Stimulated activated CD8-positive, alpha-beta memory T cell treated with anti-CD3 and anti-CD28 coated beads, Interleukin-15, amount 100 ng/mL, for 4 hours (primary cell): ENCODE measurements at places on chromosomes 4 and X.

GRCh38 chrX:50813843-50814661 is at the start of gene SHROOM4:
TSS of gene SHROOM4 (minus strand) at chrX:50814194. CDS start at chrX:50814018, 176 bp downstream.
- no peak for DNase-seq

DNA sequence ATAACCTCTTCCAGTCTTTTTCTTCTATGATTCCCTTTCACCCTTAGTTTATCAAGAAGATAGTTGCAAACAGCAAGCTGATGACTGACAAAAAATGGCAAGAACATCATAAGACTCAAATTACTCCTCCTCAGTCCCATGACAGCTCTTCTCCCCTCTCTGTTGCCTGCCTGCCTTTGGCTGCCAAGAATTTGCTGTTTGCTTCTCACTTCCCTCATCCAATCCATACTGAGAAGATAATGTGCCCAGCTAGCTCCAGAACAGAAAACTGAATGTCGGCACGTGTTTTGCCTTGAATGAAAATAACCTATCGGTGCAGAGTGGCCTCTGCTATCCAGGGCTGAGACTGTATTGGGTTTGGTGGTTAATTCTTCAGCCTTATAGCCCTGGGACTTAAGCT is 192.1 kb downstream of the PPARGC1A start:
- DNase-seq: no peak

DNA sequence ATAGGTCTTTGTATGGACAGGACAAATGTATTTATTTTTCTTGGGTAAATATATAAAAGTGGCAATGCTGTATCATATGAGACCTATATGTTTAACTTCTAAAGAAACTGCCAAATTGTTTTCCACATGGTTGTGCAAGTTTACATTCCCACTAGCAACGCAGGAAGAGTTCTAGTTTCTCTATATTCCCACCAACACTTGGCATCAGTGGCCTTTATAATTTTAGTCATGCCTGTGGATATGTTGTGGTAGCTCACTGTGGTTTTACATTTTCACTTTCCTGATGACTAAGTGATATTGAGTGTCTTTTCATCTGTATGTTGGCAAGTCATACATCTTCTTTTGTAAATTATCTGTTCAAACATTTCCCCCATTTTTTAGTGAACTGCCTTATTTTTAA is 126.0 kb downstream of the EMCN start:
- DNase-seq: no peak

- DNase-seq: no peak
Measured at GRCh38 chrX:16239211-16239610, 71.9 kb downstream of the MAGEB17 start.

- DNase-seq: no peak
Measured at GRCh38 chr4:54281054-54281766, 52.1 kb downstream of the PDGFRA start.

DNA sequence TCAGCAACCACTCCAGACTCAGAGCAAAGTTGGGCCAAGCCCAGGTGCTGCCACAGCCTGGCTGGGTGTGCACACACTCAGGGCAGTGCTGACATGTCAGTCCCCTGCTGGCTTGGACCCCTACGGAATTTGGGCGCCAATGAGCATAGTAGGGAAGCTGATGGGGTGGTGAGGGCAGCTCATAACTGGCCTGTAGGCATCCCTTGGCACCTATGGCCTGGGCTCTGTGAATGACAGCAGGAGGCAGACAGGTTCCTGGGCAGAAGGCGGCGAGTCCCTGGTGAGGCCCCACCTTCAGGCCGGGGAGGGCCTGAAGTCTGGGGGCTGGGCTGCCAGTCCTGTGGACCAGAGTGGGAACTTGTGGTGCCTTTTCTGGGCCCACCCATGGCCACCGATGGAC is 15.9 kb upstream of the TMEM185A start:
- no peak for DNase-seq

- DNase-seq: no peak
Measured at GRCh38 chrX:134929808-134930207, 61.0 kb upstream of the SMIM10 start.

GRCh38 chr4:98887145-98887544 is 41.8 kb downstream of the EIF4E start:
- DNase-seq: no peak

DNA sequence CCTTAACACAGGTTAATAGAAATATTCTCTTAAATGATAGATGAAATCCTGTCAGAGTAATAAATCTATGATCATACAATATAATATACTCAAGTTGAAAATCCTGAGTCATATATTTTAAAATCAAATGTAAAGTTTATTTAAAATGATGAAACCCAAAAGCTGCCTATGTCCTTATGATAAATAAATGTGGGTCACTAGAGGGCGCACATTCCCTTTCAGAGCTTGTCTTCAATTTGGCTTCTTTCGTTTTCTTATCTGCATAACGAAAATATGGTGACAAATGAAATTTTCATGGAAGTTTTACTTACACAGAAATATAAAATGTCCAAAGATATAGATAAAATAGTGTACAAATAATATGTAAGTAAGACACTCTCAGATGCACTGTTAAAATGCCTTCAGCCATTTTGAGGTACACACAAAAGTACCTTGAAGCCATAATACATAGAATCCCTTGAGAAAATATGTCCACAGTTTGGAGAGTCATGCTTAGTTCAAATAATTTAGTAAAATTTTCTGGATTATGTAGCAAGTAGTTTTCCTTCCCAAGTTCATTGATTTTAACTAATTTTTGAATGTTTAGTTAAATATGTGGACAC is 680.4 kb downstream of the DMD start:
- no peak for DNase-seq

GRCh38 chr4:37976991-37977470 is 16.8 kb downstream of the PTTG2 start:
- peak; percentile 48 for DNase-seq

DNA sequence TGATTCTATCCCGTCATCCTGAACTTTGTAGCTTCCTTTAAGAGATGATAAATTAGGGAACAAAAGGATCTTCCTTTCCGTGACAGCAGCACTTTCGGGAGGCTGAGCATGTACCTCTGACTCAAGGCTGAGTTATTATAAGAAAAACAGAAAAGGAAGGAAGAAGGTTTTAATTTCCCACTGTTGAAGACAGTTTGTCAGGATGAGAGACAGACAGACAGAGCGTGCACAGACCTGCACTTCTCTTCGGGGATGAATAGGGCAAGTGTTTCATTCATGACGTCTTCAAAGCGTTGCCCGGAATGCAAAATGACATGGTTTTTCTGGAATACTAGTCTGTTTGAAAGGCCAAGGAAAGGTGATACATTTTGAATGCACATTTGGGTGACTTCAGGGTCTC is 405.3 kb upstream of the FAT1 start:
- no peak for DNase-seq

GRCh38 chr4:7048642-7049041 is 5.5 kb downstream of the TADA2B start:
- DNase-seq: no peak

DNA sequence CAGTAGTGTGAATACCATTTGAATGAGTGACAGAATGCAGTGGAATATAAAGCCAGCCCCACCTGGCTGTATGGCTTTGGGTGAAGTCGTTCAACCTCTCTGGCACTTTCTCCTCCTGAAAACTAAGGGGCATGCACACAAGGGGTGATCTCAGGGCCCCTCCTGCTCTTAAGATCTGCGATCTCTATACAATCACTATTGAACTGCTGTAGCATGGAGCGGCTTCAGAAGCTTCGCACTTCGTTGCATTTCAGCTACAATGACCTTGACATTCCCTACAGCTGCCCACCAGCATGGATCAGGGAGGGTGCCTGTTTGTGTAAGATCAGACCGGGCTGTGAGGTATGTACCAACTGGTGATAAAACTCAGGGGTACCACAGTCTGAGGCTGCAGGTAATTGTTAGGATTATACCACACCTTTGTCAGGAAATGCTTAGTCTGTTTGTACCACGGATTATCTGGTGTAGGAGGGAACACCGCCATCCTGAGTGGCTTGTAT is 85.2 kb downstream of the AASDH start:
- DNase-seq: no peak

GRCh38 chr4:7140692-7141069 is 51.7 kb upstream of the SORCS2 start:
- DNase-seq: no peak

- DNase-seq: no peak
Measured at GRCh38 chrX:38206036-38206435, 14.6 kb downstream of the SRPX start.

- DNase-seq: no peak
Measured at GRCh38 chr4:129707949-129708348, 612.0 kb downstream of the C4orf33 start.

GRCh38 chr4:876780-877179 is 50.9 kb upstream of the CPLX1 start:
- DNase-seq: no peak

GRCh38 chrX:867502-867901 is 236.9 kb downstream of the SHOX start:
- DNase-seq: no peak

DNA sequence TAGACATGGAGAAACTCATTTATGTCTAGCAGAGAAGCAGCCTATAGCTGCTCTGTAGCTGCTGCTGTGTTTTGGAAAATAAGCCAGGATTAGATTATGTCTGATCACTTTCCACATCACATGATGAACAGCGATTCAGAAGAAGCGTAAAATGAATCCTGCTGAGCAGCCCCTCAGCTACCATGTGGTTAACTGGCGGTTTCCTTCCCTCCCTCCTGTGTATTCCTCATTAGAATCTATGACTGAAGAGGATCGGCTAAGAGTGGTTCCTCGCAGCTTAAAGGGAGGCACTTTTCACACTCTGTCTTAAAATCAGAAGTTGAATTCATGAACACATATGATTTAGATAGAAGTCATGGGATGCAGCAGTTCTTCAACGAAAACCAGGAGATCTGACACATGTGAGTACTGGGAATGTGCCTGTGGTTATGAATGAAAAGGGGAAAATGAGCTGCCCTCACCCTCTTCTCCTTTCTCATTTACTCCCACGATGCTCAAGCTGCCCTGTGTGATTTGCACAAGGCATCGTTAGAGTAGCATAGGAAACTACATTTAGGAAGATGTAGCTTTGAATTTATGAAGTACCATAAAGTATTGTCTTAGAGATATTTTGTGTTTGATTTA is at the start of gene PPEF1:
Gene PPEF1, plus strand, starts transcription at position 220 of the 624 bp plus-strand sequence. Its CDS starts 136 bp downstream, at position 356.
- no peak for DNase-seq

GRCh38 chr4:138680989-138681604 is 334.5 kb upstream of the NOCT start:
- peak; percentile 2 for DNase-seq

DNA sequence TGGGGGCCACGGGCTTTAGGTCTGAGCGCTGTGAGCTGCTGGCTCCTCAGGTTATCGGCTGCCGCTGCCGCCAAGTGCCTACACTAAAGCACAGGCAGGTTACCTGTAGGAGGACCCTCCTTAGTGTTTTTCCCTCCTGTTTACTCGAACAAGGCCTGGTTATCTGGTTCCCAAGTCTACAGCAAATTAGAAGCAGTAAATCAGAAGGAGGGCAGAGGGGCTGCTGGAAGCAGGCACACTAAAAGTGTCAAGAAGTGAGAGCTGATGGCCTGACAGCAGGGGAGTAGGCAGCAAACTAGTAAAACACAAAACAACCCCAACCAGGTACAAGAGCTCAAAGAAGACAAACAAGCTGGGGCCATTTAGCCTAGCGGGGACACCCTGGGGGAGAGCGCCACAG is 125.0 kb upstream of the PJA1 start:
- DNase-seq: no peak

DNA sequence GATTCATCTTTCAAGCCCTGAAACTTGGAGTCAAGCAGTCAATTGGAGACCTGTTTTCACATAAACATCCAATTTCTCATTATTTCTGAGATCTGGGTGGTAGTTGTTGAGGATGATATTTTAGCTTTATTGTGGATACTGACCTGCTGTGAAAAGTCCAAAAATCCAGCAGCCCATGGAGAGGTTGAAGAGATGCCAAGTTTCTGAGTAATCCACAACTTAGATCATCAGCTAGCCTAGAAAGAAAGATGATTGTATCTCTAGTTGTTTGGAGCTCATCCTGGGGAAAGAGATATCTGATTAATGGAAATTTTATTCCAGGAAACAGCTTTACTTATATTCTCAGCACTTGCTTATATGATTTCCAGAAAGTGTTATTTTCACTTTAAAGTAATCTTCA is 48.6 kb upstream of the DCX start:
- DNase-seq: no peak

DNA sequence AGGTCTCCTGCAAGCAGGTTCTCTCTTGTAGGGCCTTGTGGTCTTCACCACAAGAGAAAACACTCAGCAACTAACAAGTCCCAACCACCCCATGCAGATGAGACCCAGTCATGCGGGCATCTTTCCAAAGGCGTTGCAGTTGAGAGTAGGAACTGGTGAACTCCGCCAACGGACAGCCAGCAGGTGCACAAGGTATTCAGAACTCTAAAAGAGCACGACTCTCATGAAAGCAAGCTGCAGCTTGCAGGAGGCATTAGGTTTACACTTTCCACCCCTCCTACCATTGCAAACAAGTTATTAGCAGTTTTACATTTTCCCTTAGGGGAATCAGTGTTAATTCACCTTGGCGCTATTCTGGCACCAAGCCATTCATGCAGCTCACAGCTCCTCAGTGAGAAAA is 173.4 kb upstream of the KIT start:
- no peak for DNase-seq

GRCh38 chrX:130728208-130728607 is 174.8 kb downstream of the ENOX2 start:
- DNase-seq: no peak

GRCh38 chr4:70192895-70193294 is 2.6 kb upstream of the ODAM start:
- DNase-seq: no peak

DNA sequence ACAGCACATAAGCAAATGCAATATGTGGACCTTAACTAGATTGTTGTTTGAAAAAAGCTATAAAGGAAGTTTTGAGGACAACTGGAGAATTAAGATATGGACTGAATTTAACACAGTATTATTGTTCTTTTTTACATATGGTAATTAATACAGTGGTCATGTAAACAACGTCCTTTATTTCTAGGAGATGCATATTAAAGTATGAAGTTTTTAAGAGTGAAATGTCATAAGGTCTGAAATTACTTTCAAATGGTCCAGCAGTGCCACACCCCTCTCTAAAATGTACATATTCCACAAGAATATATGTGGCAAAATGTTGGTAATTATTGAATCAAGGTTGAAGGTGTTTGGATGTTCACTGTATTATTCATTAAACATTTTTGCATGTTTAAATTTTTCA is 40.9 kb downstream of the WDFY3 start:
- DNase-seq: no peak

GRCh38 chr4:107824350-107825071 is at the start of gene SGMS2:
TSS of gene SGMS2 (plus strand) at chr4:107824932. CDS start at chr4:107895554, 70,622 bp downstream.
- DNase-seq: peak; percentile 53

GRCh38 chr4:183852910-183853547 is 52.1 kb upstream of the STOX2 start:
- no peak for DNase-seq

GRCh38 chrX:132622130-132622529 is 133.3 kb upstream of the MBNL3 start:
- no peak for DNase-seq

GRCh38 chr4:142556570-142557238 is 289.4 kb downstream of the INPP4B start:
- no peak for DNase-seq
